ENCODE measurements at places on chromosomes 3 and 15.

DNA sequence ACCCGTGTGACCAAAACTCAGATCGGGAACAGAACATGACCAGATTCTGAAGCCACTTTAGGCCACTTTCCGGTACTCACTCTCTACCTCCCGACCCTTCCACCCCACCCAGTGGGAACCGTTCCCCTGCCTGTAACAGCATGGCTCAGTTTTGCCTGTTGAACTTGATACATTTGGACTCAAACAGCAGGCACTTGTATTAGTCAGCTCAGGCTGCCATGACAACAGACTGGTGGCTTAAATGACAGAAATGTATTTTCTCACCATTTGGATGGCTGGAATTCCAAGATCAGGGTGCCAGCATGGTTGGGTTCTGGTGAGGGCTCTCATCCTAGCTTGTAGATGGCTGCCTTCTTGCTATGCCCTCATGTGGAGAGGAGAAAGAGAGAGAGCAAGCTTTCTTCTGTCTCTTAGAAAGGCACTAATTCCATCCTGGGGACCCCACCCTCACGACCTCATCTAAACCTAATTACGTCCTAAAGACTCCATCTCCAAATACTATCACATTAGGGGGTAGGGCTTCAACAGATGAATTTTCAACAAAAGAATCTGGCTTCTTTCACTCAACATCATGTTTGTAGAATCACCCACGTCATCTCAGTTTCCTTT lies 9.3 kb upstream of the SSUH2 start:
- DNase-seq = no peak

DNA sequence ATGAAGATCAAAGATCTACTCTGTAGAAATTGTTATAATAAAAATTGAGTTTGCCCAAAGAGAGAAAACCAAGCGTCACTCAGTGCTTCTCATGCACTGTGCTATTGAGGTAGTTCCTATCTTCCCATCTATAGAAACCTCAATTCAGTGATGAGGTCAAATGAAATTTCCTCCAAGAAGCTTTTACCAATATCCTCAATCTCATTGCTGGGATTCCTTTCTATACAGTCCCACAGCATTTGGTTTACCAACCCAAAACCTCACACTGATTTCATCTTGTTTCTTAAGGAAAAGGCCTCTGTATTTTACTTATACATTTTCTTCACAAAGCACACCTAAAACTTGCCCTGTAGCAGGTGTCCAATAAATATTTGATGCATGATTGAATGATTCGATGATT lies 147.2 kb downstream of the ALCAM start:
- no peak for DNase-seq

DNA sequence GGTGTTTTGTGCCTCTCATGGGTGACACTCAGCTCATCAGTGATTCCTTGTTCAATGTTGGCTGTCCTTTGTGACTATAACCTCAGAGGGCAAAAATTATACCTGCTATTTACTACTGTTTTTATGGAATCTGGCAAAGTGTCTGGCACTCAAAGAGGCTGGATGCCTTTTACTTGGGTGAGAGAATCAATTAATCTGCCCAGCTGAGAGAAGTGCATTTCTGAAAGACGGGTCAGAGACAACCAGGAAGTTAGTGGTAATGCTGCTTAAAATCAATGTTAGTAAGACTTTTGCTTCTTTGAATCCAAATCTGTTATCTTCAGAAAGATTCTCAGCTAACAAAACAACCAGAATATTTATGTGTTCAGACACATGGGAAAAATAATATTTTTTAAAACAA lies 436.2 kb upstream of the SUCLG2 start:
- no peak for DNase-seq

DNA sequence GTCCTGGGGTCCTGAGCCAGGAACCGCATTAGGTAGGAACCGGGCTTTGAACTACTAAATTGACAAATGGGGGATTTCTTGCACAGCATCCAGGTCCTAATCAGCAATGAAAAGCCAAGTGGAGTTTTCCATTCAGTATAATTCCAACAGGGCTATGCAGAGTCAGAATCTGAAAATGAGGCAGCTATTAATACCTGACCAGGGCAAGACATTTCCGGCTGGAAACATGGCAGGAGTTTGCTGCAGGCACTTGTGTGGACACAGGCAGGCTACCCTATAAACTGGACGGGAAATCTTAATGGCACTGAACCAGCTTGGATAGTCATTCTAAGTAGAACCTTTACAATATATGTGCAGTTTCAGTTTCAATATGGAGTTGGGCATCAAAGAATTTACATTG lies 553.1 kb downstream of the FGF12 start:
- no peak for DNase-seq

DNA sequence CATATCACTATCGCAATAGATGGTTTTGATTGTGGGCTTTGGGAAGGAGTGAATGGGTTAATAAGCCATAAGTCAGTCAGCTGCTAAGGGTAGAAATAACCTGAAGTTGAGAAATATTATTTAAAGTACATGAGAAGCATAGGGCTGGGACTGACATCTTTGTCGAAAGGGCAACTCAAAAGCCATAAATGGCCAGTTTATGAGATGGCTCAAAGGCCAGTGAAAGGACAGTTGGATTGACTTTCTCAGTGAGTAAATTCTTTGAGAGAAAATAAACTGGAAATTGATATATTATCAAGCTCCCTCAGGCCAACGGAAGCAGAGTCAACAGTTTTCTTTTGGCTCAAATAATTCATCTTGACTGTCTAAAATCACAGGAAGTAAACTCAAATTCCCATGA lies 419.8 kb downstream of the NSUN3 start:
- no peak for DNase-seq

DNA sequence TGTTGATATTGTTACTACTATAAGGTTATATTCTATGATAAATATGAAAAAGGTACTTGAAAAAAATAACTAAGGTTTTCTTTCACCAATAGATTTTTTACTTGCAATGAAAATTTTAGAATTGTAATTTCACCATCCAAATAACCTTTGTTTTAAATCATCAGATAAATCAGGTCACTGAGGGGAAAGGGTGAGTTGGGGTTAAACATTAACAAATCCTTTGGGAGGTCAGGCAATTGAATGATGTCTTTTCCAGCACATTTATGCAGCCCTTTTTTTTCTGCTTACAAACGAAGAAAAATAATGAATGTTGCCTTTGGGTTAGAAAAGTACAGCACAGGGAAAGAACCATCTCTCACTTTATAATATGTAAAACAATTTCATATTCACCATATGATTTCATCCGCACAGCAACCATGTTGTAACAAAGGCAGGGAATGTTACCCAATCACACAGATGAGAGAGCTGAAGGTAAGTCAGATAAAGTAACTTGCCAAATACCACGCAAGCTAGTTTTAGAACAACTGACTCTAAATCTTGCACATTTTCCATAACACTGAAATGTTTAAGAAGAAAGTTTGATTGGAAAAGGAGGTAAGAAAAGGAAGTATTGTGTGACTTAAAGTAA lies 151.3 kb downstream of the FGF12 start:
- no peak for DNase-seq

GRCh38 chr3:70501561-70501960 lies 189.1 kb upstream of the MDFIC2 start:
- DNase-seq = no peak

- no peak for DNase-seq
These were observed 216.0 kb downstream of the SNRPN start for GRCh38 chr15:25170781-25171110.

DNA sequence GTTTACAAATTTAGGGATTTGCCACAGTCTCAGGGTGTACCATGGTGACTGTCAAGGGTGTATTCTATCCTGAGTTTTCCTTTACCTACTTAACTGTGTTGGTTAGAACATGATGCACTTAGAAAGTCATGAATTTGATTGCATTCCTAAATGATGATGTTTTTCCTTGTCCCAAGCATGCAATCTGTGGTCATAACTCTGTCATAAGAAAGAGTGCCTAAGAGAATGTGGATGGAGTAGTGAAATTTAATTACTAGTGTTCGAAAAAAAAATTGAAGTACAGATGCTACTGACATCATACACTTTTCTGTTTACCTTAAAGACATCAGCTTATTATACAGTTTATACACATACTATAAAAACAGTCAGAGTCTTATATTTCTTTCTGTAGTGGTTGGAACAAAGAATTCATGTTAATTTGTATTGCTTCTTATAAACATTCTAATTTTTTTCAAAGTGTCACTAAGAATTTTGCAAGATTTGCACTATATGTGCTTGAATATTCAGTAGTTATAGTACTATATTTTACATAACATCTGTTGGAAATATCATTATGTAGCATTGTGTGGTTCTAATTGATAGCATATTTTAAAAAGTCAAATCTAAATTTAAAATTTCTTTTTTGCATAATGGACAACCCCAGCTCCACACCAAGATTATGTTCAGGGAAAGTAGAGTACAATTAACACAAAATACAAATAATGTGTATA lies 231.3 kb upstream of the KCNMB2 start:
- no peak for DNase-seq

GRCh38 chr3:156553705-156554356 lies 1.1 kb downstream of the SSR3 start:
- DNase-seq = peak; percentile 22

GRCh38 chr3:172323894-172324610 lies 124.2 kb downstream of the GHSR start:
- DNase-seq = no peak

All from stimulated activated CD4-positive, alpha-beta T cell treated with anti-CD3 and anti-CD28 coated beads, Interleukin-2, amount 100 ng/mL, for 24 hours (primary cell).